ENCODE measurements at places on chromosomes 12 and 14. TPM values are rescaled to one million over a fixed set of nuclear protein-coding genes. Genes with fewer than 3 reads are reported as not detected.
A peak's percentile ranks its signal among the peaks of the same experiment; 100 is the strongest.

SRRM4 gene
- 0.02 TPM for polyA plus RNA-seq

- peak; percentile 68 for DNase-seq
Measured at GRCh38 chr14:94689218-94689984, 77.2 kb downstream of the SERPINA3 start.

DNA sequence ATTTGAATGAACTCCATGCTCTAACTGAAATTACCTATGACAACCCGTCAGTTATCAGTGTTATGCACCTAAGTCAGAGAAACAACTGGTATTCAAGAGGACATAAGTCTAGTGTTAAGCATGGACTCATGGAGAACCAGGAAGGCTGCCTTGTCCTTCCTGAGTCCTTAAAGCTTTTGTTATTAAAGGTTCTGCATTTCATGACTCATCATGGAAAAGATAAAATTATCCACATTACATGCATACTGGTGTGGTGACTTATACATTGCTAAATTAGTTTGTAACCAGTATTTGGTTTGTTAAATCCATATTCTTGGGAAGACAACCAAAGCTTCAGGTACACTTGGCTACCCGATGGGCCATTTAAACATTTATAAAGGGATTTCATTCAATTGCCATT lies 6.5 kb upstream of the OR4E1 start:
- DNase-seq: no peak

DNA sequence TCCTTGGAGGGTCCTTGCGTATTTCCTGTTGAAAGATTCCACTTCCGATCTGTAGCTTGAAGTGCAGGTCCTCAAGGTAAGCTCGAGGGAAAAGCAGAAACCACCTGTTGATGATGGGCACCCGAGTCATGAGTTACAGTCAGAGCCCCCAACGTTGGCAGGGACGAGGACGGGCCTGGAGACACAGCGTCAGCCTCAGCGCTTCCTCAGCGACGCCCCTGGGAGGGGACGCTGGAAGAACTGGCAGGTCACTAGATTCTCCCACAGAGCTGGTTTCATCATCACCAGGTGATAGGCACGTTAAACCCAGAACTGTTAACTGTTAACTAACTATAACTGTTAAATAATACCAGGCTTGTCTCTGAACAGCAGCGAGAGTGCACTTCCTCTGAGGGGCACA lies 101.8 kb downstream of the TNFAIP2 start:
- DNase-seq: no peak
